ENCODE measurements at places on chromosomes 5 and 9. TPM values are rescaled to one million over a fixed set of nuclear protein-coding genes. Genes with fewer than 3 reads are reported as not detected.

Gene SPINK4
- polyA plus RNA-seq = not detected

Gene MLANA
- polyA plus RNA-seq = not detected

Gene PCDHGC4
- 0.22 TPM for polyA plus RNA-seq

Gene GOLM1
- polyA plus RNA-seq = 30.2 TPM

Gene SHOC1
- polyA plus RNA-seq = 0.62 TPM

Gene ADAMTS16
- polyA plus RNA-seq = 0.20 TPM

Gene RAPGEF1
- polyA plus RNA-seq = 0.65 TPM

Gene ZNF608
- 15.7 TPM for polyA plus RNA-seq

Gene NR6A1
- polyA plus RNA-seq = 0.63 TPM

Gene RASGRF2
- polyA plus RNA-seq = 5.1 TPM

Gene MYO10
- 99.8 TPM for polyA plus RNA-seq

Gene PLEKHG4B
- polyA plus RNA-seq = 0.19 TPM

Gene VCAN
- 21.5 TPM for polyA plus RNA-seq

Gene CAAP1
- polyA plus RNA-seq = 10.4 TPM

Measured in Purkinje cell (primary cell).